ENCODE measurements at places on chromosomes 13 and 19.
A peak's percentile ranks its signal among the peaks of the same experiment; 100 is the strongest.

- DNase-seq = no peak
Observed at GRCh38 chr13:70964124-70964523, 855.9 kb upstream of the KLHL1 start.

- DNase-seq = peak; percentile 27
Observed at GRCh38 chr19:39031368-39032062, 834 bp downstream of the FBXO27 start.

DNA sequence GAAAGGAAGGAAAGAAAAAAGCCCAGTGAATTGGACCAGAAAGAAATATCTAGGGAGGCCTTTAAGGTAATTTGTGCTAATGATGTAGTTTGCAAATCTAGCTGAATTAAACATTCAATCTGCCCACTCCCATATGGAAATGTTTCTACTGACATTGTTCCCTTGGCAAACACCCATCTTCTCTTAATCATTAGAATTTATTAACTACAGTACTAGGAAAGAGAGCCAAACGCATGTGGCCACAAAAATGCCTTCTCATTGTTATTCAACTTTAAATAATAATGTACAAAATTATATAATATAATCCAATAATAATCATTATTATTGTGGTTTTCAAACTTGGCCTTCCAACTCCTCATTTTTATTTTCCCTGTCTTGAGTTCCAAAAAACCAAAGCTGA lies 234.7 kb downstream of the NHLRC3 start:
- no peak for DNase-seq

- no peak for DNase-seq
Observed at GRCh38 chr19:28065026-28065425, 1147.9 kb downstream of the UQCRFS1 start.

DNA sequence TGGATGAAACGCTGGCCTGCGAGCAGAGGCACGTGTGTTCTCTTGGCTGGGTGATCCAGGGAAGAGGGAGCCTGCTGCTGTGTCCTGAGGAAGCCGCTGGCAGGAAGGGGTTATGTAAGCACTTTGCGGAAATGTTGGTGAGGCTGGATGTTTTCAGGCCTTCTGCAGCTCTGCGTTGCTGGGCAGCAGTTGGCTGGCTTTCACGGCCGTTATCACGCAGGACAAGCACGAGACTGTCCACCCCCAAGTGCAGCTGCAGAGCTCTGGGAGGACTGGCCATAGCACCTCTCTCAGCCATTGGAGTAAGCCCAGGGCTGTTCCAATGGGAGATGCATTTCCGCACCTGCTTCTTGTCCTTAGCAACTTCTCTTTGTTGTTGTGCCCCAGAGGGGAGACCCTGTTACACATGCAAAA lies 146.9 kb upstream of the SOX21 start:
- no peak for DNase-seq

DNA sequence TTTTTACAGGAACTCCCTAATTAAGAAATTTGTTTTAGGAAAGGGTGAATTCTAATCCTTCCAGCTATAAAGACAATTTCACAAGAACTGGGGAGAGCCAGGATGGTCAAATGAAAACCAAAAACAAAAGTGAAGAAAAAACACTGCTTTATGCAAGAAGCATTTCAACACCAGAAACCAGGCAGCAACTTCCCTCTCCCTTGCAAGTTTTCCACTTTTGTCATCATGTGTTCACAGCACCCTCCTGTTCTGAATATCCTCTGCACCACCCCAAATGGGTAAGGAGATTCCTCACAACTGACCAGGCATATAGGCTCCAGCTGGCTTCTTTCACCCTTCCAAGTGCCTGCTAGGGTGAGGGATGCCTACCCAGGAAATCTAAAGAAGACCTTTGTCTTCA lies 328.1 kb downstream of the TBC1D4 start:
- DNase-seq = peak; percentile 56

- DNase-seq = no peak
Observed at GRCh38 chr13:39365879-39366278, 237.1 kb downstream of the LHFPL6 start.

DNA sequence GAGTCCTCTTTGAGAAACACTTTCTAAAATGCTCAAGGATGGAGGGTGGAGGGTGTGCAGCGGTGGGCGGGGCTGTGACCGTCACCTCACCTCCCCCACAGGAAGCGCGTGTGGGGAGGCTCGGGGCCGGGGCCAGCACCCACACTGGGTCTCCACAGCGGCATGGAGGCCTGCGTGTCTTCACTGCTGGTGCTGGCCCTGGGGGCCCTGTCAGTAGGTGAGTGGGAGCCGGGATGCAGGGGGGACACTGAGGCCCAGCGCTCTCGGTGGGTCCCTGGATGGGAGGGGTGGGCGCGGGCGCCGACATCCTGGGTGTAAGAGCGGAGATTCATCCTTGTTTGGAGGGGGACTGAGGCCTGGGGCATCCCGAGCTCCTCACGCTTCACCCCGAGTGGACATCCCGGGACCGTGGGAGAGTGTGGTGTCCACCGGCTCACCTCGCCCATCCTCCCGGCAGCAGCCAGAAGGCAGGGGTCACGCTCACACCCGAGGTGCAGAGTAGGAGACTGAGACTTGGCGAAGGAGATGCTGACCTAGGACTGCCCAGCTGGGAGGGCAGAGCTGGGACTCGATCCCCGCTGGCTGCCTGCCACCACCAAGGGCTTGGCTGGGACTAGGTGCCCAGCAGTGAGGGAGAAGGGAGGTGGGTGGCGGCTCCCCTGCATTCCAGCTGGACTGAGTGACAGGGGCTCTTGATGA lies at the start of gene GZMM:
Gene GZMM (plus strand): TSS at position 144 of the 699 bp plus-strand sequence. CDS start 19 bp downstream, at position 163.
- DNase-seq = no peak

DNA sequence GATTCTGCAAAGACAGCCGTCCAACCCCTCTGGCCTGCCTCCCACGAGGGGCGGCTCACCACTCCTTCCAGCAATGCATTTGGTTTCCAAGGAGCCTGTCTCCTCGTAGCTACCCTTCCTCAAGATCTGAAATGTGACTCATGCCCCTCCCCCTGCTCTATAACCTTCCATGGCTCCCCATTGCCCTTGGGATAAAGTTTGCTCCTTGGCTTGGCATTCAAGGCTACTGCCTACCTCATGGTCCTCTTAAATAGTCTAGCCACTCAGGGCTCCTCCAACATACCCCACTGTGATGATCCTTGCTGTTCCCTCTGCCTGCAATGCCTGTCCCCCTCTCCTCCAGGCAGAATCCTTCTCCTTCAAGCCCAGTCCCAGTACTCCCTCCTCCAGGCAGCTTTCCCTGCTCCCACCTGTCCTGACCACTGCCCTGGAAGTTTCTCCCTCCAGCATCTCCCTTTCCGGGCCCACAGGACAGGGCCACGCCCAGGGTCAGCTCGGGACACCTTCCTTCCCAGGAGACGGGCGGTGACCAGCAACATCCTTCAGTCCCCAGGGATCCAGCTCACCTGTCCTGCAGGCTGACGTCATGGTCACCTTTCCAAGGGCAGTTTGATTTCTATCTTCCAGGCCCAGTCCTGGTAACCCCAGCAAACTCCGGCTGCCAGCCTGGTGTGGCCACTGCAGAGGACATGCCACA lies 19.2 kb upstream of the SEMA6B start:
- no peak for DNase-seq

- DNase-seq = no peak
Observed at GRCh38 chr19:39381910-39382611, 8.8 kb downstream of the PAF1 start.
